ENCODE measurements at places on chromosomes 12 and 14.

- no peak for DNase-seq
These were observed 9.1 kb downstream of the GNG2 start for GRCh38 chr14:51869411-51870100.

- peak; percentile 57 for DNase-seq
These were observed 31.5 kb upstream of the CCT2 start for GRCh38 chr12:69553628-69554248.

DNA sequence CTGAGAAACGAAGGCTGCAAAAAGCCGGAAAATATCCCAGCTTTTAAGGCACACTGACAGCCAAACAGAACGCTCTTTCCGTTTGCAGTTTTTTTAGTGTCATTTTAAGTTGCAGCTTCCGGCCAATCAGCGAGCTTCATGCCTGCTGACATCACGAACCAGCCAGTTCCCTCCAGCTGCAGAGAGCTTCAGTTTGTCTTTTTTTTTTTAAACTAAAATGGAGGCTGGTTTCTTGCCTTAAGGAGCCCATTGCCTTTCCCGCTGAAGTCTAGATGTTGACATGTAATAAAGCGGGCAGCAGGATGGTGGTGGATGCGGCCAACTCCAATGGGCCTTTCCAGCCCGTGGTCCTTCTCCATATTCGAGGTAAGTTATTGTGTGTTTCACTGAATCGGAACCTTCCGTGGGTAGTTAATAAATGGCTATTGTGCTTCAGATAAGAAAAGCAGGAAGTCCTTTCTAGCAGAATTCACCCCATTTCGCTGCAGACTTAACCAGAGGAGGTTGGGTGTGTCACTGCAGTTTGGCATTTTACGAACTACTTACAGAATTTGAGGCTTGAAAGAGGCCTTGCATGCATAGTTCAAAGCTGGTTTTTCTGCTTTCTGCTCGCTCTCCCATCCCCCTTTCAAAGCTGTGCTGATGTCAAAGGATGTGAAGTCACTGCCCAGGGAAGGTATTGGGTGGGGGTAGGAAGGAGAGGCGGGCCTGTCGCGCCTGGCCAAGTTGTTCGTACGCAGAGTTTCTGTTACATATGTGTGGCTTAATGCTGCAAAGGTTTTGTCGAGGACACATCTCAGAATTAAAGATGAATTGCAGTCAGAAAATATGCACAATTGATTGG lies 48.4 kb downstream of the PPP2R5C start:
- DNase-seq = peak; percentile 93

DNA sequence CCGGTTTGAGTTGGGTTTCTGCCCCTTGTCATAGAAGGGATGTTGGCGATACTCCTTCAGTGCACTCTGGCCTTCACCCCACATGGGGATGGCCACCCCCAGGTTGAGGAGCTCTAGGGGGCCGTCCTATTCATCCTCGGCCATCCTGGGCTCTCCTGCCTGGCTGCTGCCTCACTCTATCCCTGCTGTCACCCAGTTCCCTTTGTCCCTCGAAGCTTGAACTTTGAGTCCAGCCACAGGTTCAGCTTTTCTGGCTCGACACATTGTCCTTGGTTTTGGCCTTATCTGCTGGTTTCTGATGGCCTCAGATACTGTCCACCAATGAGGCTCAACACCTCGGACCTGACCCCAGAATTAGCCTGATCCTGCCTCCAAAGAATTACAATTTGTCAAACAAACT lies 58.6 kb downstream of the C14orf132 start:
- no peak for DNase-seq

GRCh38 chr14:21070083-21070609 lies at the start of gene ARHGEF40:
Gene ARHGEF40 (plus strand): TSS chr14:21070304. CDS start chr14:21070397, 93 bp downstream.
- DNase-seq = peak; percentile 85

DNA sequence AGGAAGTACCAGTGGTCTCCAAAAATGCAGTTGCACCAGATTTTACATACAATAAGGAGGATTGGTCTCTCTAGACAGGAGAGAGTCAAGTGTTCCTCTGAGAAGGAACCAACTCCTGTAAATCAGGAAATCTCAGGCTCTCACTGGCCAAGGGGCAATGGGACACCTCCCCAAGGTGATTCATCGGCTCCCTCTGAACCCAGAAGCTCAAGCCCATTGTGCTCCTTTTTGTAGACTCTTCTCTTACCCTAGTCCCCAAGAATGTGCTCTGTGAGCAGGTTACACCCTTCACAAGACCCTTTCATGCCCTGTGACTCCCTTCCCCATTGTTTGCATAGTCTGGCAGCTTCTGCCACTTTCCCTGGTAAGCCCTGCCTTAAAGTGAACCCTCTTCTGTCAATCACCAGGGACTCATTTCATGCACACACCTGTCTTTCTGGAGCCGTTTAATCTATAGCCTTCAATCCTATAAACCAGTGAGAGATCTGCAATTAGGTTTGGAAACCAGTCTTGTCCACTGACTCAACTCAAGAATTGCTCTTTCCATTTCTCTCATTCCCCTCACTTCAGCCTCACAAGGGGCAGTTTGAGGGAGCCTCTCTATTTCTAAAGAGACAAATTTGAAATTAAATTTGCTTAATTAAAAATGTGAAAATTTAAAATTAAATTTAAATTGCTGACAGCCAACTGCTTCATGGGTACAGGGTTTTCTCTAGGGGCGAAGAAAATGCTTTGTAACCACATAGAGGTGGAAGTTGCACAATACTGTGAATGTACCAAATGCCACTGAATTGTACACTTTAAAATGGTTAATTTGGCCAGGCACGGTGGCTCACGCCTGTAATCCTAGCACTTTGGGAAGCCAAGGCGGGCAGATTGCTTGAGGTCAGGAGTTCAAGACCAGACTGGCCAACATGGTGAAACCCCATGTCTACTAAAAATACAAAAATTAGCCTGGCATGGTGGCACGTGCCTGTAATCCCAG lies 38.3 kb upstream of the LTA4H start:
- no peak for DNase-seq

GRCh38 chr12:120534703-120535655 lies 823 bp downstream of the RNF10 start:
- DNase-seq = peak; percentile 78

GRCh38 chr12:40192704-40193255 lies 32.0 kb upstream of the LRRK2 start:
- no peak for DNase-seq
